NCI-H1105 treated with DMSO at 0.1 percent for 48 hours (cell line): ENCODE measurements at places on chromosomes 5 and 9.

DNA sequence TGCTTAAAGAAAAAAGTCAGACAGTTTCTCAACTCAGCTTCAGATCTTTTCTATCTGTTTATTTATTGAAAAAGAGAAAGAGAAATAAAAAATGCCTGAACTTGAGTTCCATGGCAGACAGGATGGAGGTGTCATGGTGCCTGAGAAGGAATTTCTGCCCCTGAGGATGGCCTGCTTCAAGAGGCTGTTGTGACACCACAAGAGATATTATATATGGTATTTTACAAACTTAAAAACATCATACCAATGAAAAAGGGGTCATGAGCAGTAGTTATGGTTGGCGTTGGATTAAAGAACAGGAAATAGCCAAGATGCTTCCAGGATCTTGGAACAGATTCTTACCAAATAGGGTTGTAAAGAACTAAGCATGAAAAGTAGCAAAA is 344.6 kb downstream of the GLIS3 start:
- no peak for DNase-seq

- DNase-seq: no peak
Measured at GRCh38 chr9:110526426-110526825, 53.1 kb downstream of the SVEP1 start.

- DNase-seq: no peak
Measured at GRCh38 chr5:36949593-36949992, 73.0 kb downstream of the NIPBL start.

DNA sequence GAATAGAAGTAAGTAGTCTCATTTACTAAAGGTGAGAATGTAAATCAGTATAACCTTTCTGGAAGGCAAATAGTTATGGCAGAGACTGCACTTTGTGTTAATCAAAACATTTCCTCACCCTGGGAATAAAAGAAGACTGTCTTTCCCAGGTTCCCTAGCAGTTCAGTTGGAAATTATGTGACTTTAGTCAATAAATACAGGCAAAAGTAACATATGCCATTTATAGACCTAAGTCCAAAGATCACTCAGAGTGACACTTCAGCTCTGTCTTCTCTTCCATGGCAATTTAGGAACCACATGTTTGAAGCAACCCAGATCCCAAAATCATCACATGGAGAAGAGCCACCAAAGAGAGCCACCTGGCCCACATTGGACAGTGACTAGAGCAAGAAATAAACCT is 160.7 kb upstream of the SV2C start:
- DNase-seq: no peak
